Amygdala (tissue), 56 donors: ENCODE measurements at places on chromosomes 1 and 21.

GRCh38 chr1:173082913-173083312, 32.2 kb upstream of the TNFSF18 start:
- no peak for DNase-seq

- DNase-seq: no peak
Observed at GRCh38 chr1:181506563-181507353, 23.4 kb downstream of the CACNA1E start.

DNA sequence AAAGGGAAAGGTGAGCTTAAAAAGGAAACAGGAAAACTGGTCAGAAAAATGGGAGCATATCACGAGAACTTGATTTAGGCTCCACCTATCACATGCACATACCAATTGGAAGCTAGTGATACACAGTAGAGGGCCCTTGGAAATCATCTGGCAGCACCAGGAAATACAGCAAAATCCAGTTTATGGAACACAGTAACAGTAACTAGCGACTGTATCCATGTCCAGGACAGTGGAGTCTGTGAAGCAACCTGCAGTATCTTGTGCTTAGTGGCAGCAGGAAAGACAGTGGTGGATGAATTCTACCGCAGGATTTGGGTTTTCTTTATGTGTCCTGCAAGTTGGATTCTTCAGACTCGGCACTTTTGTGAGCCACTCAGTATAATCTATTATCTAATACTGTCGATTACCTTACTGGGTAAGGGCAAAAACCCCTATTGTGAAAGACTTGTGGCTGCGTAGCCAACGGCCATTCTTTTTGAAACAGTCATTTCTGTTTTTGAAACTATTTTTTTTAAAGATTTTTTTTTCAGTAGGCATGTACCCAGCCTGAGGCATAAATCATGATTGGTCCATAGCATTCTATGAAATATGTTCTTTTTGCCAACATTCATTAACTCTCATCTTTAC, 1.6 kb upstream of the KDM4A start:
- no peak for DNase-seq

DNA sequence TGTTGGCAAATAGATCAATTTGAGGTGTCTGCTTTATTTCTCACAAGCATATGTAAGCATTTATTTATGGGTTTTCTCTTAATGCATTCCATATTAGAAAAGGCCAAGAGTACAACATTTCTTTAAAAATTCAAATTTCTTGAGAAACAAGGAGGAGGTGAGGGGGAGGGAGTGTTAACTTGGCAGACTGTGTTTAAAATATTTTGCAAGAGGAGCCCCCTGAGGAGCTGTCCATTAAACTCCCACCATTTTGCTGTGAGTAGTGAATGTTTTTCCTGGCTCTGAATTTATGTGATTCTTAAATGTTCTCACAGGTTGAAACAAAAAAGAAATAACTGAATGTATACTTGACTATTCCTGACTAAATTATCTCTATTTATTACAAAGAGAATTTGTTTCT, 363.8 kb downstream of the PTPRC start:
- no peak for DNase-seq

GRCh38 chr1:176033881-176034280, 173.2 kb downstream of the COP1 start:
- no peak for DNase-seq

- no peak for DNase-seq
Observed at GRCh38 chr1:155064832-155065429, 1.4 kb downstream of the EFNA4 start.

- no peak for DNase-seq
Observed at GRCh38 chr1:116911188-116911553, 1.5 kb downstream of the PTGFRN start.

DNA sequence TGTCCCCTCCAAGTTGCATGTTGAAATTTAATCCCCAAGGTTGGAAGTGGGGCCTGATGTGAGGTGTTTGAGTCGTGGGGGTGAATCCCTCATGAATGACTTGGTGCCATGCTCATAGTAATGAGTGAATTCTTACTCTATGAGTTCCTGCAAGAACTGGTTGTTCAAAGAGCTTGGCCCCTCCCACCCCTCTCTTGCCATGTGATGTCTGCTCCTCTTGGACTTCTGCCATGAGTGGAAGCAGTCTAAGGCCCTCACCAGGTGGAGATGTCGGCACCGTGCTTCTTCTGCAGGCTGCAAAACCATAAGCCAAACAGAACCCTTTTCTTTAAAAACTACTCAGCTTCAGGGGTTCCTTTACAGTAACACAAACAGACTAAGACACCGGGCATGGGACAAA, 14.3 kb downstream of the G0S2 start:
- DNase-seq: no peak

DNA sequence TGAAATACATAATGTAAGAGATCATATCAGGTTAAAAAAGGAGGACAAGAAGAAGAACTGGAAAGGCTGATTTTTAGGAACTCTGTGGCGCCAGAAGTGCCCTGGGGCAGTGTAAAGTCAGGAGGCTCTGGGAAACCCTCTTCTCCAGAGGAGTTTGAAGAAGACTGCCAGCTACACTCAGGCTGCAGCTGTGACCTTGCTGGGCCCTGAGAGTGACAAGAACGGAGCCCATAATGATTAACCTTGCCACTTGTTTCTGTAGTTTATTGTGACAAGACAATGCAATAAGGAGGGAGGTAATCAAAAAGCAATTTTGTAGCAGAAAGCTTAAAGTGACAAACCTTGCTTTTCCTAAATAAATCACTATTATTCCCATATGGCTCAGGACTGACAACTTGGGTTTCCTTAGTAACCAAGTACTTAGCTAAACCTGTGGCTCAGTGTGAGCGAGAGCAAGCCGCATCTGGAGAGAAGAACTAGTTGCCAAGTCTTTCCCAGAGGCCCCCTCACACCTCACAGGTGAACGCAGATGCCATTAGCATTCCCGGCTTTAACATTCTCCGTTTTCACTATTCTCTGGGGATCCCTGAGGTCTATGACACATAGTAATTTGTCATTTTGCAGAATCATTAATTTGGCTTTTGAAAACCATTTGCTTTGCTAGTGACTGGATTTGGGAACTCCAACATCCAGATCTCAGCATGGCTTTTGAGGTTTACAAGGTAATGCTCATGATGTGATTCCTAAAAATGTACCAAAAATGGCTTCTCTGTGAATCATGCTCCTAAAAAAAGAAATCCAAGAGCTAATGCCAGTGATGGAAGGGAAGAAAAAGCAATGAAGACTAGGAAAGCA, 115.9 kb downstream of the OMA1 start:
- DNase-seq: no peak

GRCh38 chr21:34133392-34133791, 60.0 kb downstream of the MRPS6 start:
- DNase-seq: no peak

DNA sequence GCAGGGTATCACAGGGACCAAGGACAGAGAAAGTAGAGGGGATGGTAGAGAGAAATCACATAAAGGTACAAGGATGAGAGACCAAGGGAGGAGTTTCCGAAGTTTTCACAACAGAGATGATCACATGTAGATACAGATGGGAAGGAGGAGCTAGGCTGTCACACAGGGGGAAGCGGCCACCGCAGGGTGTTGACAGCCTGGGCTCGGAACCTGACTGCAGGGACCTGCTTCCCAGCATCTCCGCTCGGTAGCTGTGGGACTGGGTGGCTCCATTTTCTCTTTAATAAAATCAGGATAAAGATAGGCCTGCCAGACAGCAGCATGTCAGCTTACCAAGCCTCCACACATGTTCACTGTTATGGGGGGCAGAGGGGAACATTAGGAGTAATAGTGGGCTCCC, 32.3 kb downstream of the CDCA8 start:
- no peak for DNase-seq

DNA sequence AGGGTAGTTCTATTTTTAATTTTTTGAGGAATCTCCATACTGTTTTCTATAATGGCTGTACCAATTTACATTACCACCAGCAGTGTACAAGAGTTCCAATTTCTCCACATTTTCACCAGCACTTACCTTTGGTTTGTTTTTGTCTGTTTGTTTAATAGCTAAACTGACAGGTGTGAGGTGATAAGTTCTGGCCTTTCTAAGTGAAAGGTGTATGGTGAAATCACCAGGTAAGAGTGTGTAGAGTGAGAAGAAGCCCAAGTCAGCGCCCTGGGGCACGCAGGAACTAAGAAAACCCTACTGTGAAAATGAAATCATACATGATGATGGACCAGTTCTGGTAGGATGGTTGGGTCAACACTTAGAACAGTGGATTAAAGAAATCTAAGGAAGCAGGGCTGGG, 34.5 kb downstream of the BTG3 start:
- DNase-seq: no peak

DNA sequence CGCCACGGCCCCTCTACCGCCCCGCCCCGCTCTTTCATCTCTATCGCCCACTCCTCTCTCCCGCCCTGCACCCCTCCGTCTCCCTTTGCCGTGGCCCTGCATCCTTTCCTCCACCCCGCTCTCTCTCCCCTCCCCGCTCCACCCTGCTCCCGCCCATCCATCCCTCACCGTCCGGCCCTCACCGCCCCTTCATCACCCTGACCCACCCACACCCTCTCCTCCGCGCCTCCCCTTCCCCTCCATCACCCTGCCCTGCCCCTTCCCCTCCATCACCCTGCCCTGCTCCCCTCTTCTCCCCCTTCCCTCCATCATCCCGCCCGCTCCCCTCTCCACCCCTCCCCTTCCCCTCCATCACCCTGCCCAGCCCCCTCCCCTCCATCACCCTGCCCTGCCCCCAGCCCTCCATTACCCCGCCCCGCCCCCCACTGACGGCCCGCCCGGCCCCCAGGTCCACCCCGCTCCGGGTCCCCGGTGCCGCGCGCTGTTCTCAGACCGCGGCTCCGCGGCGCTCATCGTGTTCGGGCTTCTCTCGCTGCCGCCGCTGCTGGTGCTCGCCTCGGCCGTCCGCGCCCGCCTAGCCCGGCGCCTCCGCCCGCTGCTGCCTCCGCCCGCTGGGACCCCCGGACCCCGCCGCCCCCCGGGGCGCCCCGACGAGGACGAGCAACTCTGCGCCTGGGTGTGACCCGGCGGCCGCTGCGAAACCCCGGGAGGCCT, 6.2 kb upstream of the ANKRD65 start:
- peak; percentile 81 for DNase-seq

DNA sequence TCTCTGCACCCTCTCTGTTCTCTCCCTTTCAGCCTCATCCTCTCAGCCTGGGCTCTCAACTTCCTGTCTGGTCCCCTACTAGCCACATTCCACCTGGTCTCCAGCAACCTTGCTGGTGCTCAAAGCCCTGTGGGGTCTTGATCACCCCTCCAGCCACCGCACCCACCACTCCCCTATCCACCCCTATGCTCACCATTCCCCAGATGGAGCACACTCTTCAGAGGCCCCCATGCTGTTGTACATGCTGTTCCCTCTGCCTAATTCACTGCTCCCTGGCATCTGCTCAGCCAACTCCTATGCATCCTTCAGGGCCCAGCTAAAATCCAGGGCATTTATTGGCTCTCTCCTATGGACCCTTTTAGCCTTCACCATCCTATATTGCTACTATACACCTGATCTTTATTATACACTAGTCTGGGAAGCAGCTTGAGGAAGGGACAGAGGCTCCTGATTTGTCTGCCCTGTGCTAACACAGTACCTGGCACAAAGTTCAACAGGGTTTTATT, 81.0 kb downstream of the GLIS1 start:
- no peak for DNase-seq

DNA sequence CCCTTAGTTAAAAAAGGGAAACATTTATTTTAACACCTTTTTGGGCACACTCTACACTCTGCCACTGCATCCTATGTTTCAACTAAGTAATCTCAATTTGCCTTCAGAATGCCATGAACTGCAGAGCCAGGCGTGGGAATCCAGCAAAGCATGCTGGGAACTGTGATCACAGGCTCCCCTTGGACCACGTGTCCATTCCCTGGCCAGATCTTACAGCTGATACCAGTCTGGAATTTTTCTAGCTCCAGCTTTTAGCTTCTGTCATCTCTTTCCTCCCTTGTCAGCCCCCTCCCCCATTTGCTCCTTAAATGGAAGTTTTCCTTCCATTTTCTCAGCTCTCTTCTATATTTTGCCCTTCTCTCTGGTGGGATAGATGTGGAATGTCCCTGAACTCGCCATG, 29.4 kb downstream of the RCSD1 start:
- no peak for DNase-seq

- DNase-seq: no peak
Observed at GRCh38 chr21:33975548-33976081, 60.0 kb upstream of the ATP5PO start.

- DNase-seq: no peak
Observed at GRCh38 chr1:240293706-240294105, 202.0 kb downstream of the FMN2 start.

- no peak for DNase-seq
Observed at GRCh38 chr1:220902916-220903315, 23.7 kb downstream of the HLX start.

GRCh38 chr1:207871117-207871649, 39.7 kb downstream of the CD34 start:
- DNase-seq: no peak

- no peak for DNase-seq
Observed at GRCh38 chr1:42168763-42169162, 4.2 kb upstream of the GUCA2A start.

GRCh38 chr1:228030451-228031201, 23.8 kb downstream of the WNT3A start:
- DNase-seq: no peak

GRCh38 chr1:229870381-229870780, 196.7 kb upstream of the GALNT2 start:
- no peak for DNase-seq

- no peak for DNase-seq
Observed at GRCh38 chr1:102852613-102853012, 255.7 kb downstream of the COL11A1 start.

DNA sequence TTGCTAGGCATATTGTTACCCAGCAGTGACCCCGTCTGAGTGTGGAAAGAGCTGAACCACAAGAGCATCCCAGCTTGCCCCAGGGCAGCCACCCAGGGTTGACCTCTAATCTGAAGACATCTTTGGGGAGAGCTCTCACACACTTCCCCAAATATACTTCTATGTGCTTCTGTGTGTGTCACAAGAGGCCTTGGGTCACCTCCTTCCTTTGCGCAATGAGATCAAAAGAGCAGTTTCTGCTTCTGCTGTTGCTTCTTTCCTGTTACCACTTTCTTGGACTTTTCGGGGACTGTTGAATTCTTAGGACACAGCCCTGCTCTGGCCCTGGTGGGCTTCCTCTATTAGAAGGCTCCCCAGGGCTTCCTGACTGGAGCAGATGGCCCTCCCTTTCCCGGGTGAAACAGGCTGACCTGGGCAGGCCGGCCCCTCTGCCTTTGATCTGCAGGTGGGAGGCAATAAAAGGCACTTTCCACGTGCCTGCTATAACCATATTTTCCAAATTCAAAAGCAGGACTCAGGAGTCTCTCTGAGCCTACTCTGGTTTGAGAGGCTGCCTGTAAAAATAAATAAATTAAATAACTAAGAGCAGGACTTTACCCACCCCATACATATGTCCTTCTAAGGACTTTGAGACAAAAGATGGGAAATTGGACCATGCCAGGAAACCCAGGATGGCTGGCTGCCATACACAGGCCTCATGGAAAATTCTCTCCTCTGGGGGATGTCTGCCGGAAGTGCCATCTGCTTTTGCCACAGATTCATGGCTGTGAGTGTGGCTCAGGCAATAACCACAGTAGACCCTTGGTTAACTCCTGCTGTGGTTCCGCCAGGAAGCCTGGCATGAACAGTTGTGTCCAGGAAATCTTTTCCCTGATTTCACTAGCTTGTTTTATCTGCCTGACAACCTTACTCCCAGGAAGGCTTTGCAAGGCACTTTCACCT, 28.3 kb upstream of the RCSD1 start:
- no peak for DNase-seq

- DNase-seq: no peak
Observed at GRCh38 chr1:43354936-43355335, 3.8 kb upstream of the CDC20 start.
